Activated T-helper 2 cell treated with anti-CD3 and anti-CD28 coated beads, Interferon-gamma antibody, Interleukin-2, Interleukin-4, amounts not matched to agents 10 μg/mL and 5 μg/mL and 100 μg/mL, durations not matched to agents 14 hours and 24 hours and 36 hours (primary cell): ENCODE measurements at places on chromosomes 7 and 10.

DNA sequence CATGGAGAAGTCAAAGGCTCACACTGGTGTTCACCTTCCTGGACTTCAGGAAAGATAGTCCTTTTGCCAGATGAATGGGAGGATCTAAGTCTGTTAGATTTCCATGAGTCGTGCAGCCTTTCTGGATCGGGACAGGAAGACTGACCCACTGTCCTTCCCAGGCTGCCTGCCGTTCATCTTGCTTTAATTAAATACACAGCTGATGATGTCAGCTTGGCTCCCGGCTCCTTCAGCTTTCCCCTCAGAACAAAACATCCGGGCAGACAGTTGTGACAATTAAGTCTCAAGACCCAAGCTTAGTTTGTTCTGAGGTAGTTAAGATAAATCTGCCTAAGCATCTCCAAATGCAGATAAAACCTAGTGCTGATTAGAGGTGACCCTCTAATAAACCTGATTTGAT, 58.6 kb downstream of the AUTS2 start:
- no peak for DNase-seq

GRCh38 chr10:112230325-112230988, 46.9 kb upstream of the GPAM start:
- DNase-seq, result no peak

GRCh38 chr10:125063256-125063925, 97.0 kb downstream of the CTBP2 start:
- DNase-seq, result no peak

- DNase-seq, result no peak
These were observed 13.4 kb downstream of the BRI3 start for GRCh38 chr7:98294798-98295382.

DNA sequence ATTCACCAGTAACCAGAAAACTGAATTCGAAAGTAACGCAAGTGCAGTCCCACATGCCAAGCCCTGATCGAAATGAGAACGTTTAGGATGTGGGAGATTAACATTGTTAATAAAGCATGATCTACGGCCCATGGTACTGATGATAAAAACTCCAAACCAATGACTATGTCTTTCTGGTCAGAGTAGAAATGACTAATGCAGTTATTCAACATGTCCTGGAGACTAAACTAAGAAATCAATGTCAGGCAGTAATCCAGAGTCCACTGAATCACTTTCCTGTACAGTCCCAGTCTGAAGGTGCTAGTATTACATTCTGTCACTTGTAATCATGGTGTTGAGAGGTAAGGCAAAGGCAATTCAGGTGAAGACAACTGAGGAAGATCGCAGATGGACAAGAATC, 14.4 kb downstream of the NPSR1 start:
- no peak for DNase-seq

- no peak for DNase-seq
These were observed 12.4 kb downstream of the BCAP29 start for GRCh38 chr7:107592361-107593024.

DNA sequence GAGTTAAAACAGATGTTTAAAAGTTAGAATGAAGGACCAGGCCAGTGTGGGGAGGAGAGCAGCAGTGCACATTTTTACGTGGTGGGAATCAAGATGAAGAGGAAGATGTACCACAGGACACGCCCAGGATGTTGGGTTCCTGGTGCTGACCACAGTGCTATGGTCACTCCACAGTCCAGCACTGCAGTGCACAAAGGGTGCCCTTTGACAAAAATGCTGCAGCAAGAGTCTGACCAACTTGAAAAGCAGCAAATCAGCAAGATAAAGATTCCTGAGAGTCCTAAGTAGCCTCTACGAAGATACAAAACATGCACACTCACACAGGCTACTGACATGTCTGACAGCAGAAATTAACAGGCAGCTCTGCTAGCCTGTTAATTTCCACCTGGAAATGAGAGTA, 107.1 kb downstream of the PIP4K2A start:
- no peak for DNase-seq

DNA sequence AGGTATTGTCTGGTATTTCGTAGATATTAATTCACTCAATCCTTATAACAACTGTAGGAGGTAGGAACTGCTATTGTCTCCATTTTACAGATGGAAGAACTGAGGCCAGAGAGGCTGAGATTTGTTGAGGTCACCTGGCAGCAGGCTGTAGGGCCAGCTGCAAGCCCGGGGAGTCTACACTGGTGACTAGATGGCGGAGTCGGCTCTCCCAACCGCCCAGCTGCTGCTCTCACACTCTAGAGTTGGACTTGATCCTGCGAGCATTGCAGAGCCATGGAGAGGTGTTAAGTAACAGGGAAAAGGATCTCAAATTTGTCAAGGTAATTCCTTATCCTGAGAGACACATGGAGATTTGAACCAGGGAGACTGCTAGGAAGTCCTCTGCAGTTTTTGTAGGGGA, 124.1 kb downstream of the CAMK1D start:
- no peak for DNase-seq

DNA sequence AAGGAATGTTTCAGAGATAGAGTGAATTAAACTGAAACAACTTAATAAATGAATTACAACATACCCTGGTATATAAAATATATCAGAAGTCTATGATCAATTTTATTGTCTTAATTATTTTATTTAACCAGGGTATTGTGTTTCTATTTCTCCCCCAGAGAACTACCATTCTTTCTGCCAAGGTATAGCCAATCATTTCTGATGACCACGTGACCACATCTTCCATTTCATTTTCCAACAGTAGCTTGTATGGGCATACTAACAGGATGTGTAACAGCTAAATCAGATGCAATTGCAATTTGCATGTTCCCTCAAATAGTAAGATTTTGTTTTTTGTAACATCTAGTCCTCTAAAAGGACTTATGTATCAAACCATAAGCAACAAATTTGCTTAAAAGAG, 123.9 kb upstream of the COL1A2 start:
- no peak for DNase-seq

DNA sequence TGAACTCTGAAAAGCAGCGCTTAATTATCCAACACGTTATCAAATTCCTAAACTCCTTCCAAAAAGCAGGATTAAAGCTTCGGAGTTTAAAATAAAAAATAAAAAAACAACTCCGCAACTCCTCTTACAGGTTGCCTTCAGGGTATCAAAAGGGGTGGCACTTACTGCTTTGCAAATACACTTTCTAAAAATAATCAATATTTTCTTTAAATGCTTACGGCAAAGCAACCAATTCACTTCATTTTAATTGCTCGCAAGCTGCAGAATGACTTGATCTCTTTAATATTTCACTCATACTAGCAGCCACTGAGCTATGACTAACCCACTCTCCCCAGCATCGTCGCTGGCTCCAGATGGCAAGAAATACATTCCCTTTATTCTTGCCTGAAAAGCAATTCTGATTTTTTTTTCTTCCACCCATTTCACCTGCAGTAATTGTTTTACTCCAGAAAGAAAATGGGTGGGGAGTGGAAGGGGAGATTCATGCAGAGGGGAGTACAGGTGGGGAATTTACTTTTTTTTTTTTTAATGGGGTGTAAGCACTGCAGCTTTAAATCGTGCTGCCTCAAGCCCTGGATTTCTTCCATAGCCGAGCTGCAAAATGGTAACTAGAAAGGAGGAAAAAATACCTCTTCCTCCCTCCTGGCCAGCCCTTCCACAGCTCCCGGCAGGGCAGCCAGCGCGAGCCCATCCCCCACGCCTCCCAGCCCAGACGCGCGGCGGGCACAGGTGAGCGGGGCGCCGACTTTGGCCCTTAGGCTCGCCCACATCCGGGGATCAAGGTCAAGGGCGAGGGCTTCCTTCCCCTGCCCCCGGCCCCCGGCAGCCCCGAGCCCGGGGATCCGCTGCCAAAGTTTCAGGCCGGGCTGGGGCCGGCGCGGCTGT, 54.2 kb upstream of the FHIP2A start:
- DNase-seq, result no peak
